ENCODE measurements at places on chromosomes 5 and 9.

DNA sequence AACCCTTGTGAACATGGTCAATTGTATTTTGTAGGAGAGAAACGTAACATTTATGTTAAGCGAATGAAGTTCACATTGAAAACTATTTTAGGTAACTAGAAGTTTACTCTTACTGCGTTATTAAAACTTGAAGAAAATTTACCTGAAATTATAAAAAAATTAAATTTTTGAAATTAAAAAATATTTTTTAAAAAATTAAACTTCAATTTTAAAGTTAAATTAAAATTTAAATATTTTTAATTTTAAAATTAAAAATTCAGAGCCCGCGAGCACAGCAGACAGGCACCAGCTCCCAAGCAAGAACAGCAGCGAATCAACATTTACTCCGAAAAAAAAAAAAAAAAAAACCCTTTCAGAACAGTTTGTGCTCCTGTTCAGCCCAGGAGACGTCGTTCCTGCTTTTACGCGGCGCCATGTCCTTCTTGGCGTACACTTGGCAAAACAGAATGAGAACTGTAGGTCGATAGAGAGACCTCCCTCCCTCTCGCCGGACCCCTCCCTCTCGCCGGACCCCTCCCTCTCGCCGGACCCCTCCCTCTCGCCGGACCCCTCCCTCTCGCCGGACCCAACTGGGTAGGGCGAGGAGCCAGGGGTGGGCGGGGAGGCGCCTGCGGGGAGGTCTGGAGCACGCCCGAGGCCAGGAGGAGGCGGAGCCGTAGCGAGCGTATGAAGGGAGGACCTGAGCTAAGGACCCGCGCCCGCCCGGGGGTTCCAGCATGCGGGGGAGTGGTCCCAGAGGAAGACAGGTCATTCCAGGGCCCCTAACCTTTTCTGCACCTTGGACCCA lies 235.8 kb downstream of the ROR2 start:
- DNase-seq = no peak

DNA sequence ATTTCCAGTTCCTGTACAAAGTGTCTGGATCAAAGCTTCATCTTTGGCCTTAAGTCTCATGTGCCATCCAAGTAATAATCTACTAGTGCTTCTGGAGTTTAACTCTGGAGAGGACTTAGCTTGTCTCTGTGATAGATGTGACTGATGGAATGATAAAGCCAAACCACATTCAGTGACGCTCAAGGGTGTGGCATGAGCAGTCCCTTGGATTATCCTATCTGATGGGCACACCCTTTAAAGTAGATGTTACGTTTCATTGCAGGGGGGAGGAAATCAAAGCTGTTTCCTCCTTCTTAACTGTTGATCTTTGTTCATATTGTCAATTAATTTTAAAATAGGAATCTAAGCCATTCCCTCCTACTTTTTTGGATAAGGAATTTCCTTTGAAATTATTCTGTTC lies 8.5 kb upstream of the EGFLAM start:
- no peak for DNase-seq

DNA sequence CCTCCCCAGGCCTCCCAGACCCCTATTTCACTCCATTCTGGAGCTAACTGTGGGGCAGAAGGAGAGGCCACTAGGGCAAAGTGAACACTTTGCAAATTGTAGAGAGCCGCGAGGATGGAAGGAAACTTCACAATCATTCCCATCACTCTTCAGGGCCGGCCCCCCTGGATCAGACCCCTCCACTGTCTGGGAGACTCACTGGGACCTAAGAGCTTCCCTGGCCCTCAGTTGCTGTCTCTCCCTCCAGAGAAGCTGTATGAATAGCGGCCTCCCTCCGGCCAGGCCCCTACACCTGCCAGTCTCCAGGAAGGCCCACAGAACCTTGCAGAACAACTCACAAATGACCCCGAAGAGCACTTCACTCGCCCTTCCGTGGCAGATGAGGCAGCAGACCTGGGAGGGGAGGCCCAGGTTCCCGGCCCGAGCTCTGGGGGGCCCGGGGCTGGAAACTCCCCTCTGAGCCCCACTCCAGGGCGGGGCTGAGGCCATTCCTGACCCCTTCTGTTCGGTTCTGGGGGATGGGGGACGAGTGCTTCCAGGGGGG lies 141.9 kb upstream of the IER5L start:
- DNase-seq = peak; percentile 5

DNA sequence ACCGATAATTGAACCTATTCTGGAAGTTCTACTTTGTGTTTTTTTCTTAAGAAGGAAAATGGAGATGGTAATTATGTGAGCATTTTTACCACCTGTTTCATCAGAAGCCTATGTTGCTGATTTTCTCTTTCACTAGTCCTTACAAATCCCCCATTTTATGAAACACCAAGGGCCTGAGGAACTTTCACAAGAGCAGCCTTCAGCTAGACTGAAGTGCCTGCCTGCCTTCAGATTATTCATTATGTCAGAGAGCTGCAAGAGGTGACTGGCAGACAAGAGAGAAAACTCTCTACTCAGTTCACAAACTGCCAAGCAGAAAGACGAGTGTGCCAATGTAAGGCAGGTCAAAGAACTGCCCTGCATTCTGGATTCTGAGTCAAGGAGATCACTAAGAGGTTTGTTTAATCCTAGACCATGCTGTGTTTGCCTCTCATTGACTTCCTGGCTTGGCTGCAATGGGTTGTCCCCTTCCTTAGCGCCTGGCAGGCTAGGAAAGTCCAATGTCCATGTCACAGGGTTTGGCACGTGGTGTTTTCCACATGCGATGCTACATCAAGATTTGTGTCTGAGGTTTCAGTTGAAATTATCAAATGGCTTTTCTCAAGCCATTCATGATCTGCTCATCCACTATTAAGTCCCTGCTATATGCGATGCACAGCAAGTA lies 143.3 kb downstream of the CDC42SE2 start:
- no peak for DNase-seq

DNA sequence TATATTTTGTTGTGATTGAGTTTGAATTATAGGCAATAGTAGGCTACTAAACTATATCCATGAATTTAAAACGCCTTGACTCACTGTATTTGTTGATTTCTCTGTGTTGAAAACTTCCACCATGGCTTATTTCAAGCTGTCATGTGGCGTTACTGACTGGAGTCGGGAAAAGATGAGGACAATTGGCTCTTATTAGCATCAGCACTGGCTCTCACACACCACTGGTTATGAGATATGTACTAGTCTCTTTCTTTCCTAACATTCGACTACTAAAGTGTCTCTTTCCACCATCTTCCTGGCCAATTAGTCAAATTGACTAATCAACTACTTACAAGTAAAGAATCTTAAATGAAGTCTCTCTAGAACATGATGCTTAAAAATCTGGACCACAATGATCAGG lies 9.1 kb upstream of the DAB2 start:
- no peak for DNase-seq

- DNase-seq = no peak
These were observed 41.8 kb upstream of the ROR2 start for GRCh38 chr9:91991721-91992341.

DNA sequence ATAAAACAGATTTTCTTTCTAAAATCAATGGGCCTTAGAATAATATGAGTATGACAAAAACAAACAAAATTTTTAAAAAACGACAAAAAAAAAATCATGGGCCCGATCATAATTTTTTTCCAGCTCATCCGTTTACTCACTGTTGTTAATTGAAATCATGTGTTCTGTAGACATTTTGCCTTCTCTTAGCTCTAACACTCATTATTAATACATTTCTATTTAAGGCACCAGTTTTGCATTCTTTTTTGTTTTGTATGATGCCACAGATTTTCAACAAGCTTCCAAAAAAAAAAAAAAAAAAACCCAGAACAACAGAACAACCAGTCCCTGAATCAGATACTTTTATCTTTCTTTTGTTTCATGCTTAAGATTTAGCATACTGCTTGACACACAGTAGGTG lies 86.4 kb downstream of the PRLR start:
- no peak for DNase-seq

GRCh38 chr5:157513182-157513581 lies 53.2 kb downstream of the NIPAL4 start:
- DNase-seq = no peak

GRCh38 chr5:145101246-145101645 lies 733.9 kb downstream of the PRELID2 start:
- no peak for DNase-seq

DNA sequence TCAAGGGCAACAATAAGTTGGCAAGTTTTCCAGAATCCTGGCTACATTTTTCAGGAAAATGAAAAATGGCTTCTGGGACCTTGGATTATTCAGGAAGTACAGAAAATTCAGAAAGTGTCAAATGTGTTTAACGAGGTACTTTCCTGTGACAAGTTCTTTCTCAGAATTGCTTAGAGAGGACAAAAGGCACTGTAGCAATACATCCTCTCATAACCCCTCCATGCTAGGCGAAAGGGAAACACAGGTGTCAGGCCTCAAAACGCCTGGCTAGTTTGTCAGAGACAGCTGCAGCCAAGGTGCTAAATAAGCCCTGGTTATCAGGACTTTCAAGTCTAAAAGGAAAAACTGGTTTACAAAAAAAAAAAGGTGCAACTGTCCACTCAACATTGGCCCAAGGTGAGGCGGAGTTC lies 115.2 kb downstream of the GNAQ start:
- no peak for DNase-seq

Measured in NCI-H1105 (cell line).